Omental fat pad (tissue), 4 donors: ENCODE measurements at places on chromosomes 1 and 21.

- DNase-seq: no peak
These were observed 36.6 kb downstream of the SLAMF6 start for GRCh38 chr1:160486453-160486852.

DNA sequence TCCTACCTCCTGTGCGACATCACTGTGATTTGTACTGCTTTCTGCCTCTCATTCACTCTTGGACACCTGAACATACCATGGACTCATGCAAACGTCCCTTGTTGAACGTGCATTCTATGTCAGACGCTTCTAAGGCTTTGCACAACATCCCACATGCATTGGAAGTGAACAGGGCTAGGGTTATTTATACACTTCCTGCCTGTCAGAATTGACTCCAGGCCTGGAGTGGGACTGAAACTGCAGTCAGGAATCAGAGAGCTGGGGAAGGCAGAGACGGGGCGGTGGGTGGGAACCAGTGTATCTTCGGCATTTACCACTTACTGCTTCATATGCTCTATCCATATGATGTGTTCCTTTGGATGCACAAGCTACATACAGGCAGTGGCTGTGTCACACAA, 81.4 kb upstream of the GALNT2 start:
- DNase-seq: no peak

- no peak for DNase-seq
These were observed 85.8 kb downstream of the TRABD2B start for GRCh38 chr1:47911424-47911823.

DNA sequence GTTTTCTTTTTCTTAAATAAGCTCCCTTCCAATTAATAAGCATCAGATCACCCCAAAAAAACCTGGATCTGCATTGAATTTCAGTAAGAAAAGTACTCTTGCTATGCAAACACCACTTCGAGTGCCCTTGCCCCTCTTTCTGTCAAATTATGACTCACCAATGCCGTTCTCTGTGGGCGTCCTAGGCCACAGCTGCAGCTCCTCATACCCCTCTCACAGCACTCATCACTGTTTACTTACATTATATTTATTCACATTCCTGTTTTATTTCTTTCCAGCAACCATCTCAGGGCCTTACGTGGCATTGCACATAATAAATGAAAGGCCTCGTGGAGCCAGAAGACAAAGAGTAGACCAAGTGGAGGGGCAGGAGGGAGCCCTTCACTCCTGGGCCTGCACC, 99.1 kb upstream of the CTTNBP2NL start:
- no peak for DNase-seq

DNA sequence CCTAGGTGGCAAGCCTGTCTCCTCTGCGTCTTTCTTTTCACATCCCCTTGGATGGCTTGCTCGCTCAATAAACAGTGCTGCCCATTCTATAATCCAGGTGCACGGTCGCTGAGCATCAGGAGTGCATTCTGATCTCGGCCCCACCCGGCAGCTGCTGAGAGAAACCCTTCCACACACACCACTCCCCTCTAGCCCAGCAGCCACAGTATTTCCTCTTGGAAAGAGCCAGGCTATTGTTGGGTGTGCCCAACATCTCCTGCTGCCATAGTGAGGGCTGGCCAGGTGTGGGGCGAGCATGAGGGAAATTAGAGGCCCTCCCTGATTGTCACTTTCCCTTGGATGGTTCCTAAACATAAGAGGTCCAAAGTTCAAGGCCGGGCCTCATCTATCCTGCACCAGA, 24.7 kb downstream of the GPA33 start:
- no peak for DNase-seq

DNA sequence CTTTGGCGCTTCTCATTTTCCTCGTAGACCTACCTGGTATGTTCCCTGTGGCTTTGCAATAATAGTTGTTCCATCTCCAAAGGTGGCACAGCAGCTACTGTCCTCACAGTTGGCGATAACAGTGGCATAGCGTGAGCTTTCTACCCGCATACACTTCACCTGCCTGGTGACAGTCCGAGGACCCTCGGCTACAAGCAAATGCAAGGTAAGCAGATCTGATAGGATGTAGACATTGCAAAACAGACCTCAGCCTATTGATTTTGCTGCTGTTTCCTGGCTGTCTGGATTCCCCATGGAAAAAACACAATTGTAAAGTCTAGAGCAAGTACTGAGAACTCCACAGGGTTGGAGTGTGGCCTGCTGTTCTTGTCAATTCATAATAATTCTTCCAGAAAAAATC, 78.5 kb downstream of the WDR3 start:
- no peak for DNase-seq

- DNase-seq: no peak
These were observed 108.7 kb upstream of the F3 start for GRCh38 chr1:94650301-94650700.

DNA sequence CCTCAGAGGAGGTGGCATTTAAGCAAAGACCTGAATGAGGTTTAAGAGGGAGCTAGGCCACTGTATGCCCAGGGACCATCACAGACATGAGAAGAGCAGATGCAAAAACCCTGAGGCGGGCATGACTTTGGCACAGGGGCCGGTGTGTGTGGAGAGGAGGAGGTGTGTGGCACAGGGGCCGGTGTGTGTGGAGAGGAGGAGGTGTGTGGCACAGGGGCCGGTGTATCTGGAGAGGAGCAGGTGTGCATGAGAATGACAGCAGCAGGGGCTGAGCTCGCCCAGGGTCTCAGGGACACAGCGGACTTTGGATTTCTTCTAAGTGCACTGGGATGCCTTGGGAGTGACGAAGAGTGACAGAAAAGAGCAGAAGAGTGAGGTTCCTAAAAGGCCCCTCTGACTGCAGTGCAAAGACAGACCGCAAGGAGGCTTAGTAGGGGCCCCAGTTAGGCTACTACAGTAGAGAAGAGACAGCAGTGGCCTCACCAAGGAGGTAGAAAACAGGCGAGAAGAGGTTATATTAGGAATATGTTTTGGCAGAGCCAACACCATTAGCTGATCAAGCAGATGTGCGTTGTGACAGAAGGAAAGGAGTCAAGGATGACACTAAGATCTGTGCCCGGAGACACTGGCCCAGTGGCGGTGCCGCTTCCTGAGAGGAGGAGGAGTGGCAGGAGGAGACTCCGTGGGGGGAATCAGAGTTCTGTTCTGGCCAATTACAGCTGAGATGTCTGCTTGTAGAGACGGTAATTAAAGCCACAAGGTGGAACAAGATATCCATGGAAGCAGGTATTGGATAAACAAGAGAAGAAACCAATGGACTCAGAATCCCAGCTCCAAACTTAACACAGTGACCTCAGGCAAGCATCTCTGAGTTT, 18.4 kb downstream of the ZBTB17 start:
- no peak for DNase-seq

DNA sequence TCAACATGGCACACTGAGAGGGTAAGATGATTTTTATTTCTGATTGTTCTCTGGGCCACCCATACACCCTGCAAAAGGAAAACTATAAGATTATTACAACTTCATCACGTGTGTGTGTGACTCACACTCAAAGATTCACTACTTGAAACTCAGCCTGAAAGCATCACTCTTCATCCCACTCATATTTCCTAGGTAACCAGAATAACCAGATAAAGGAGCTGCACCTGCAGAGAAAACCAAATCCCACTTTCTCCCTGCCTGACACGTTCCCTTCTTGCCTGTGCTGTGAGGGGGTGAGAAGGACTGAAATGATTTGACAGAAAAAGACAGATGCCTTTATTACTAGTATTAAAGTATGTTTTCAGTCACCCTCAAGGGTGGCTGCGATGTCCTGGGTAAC, 131.6 kb downstream of the TGFBR3 start:
- DNase-seq: no peak

- no peak for DNase-seq
These were observed 131.7 kb downstream of the HHIPL2 start for GRCh38 chr1:222416001-222416791.

- DNase-seq: no peak
These were observed 58.0 kb downstream of the ACBD3 start for GRCh38 chr1:226128487-226129075.
